Stimulated activated CD8-positive, alpha-beta memory T cell treated with anti-CD3 and anti-CD28 coated beads, Interleukin-7, amount 100 ng/mL, for 1 hour (primary cell): ENCODE measurements at places on chromosomes 4 and X.

GRCh38 chrX:150227321-150227860, 135.7 kb upstream of the MAMLD1 start:
- no peak for DNase-seq

DNA sequence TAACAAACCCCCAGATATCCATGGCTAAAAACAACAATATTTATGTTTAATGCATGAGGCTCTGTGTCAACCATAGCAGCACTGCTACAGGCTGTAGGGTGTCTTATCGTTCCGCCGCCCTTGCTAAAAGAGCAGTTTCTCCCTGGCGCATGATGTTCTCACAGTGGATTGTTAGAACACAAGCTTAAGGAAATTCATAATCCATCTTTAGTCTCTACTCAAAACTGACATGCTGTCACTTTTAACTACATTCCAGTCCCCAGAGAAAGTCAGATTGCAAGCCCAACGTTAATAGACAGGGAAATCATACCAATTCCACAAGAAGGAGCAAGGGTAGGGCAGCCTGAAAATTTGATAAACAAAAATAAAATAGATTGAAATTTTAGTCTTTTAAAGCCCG, 1960.8 kb downstream of the PCDH7 start:
- DNase-seq = no peak

DNA sequence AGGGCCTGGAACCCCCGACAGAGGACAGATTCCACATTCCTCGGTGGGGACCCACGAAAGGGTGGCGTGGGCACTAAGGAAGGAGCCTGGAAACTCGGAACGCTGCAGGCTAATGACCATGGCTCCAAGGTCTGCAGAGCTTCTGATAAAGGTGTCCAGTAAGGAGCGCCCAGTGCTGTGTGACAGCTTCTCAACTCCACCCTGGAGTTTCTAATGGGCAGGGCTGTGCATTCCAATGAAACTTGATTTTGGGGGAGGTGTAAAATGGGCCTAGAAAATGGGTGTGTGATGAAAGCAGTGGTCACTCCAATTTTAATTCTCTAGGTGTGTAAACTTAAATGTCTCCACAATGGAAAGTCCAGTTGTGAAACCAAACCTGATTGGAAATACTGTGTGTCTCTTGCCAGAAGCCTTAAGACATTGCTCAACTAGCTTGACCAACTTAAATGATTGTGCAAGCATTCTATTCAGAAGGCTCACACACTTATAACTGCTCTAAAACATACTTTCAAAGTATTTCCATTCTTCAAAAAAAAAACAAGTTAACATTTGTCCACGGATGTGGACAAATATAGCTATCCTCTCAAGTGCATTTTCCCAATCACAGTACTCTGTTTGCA, 52.1 kb downstream of the XAGE2 start:
- DNase-seq = no peak

GRCh38 chr4:185950891-185951290, 118.1 kb upstream of the TLR3 start:
- no peak for DNase-seq

GRCh38 chr4:164251257-164251656, 502.7 kb upstream of the SMIM31 start:
- no peak for DNase-seq

DNA sequence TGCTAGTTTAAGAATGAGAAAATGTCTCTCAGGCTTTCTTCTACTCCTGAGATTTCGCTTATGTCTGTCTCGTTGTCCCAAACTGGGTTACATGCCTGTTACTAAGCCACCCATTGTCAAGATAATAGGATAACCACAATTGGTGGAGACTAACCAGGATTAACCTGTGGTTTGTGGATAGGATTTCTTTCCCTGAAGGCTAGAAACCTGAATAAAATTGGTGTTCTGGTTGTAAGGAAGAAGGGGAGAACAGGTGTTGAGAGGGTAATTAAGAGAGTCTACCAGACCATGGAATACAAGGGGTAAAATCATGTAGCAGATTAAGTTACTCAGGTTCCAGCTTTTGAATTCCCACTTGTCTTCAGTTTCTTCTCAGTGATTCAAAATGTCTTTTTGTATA, 225.4 kb downstream of the CPE start:
- no peak for DNase-seq
